Fibroblast of skin of left biceps (primary cell): ENCODE measurements at places on chromosomes 2 and 18.

GRCh38 chr18:48594471-48595094 lies 55.8 kb downstream of the CTIF start:
- DNase-seq, result no peak

DNA sequence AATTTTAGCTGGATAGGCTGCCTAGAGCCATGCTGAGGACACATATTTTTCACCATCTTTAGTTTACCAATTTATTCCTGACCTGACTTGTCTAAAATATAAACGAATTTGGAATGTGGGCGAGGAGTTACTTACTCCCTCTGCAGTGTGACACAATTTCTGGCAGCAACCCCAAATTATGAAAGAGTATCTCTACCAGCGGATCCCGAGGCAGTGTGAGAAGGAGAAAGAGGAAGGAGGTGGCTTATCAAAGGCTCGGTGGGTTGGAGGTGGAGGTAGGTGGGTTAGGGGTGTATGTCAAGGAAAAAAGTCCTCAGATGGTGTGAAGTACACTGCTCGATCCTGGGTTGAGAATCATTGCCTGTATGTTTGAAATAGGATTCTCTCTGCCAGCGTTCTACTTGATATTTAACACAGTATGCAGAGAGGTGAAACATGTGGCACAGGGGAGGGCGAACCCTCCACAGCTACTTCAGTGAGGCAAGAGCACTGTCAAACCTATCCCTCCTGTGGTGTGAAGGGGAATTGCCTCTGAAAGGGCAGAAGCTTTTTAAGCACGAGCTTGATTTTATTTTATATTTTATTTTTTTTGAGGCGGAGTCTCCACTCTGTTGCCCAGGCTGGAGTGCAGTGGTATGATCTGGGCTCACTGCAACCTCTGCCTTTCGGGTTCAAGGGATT lies 76.0 kb downstream of the RFTN2 start:
- no peak for DNase-seq

GRCh38 chr2:234164493-234165413 lies 114.3 kb downstream of the SPP2 start:
- no peak for DNase-seq

GRCh38 chr2:27347641-27348040 lies 8.9 kb downstream of the GTF3C2 start:
- DNase-seq, result no peak

DNA sequence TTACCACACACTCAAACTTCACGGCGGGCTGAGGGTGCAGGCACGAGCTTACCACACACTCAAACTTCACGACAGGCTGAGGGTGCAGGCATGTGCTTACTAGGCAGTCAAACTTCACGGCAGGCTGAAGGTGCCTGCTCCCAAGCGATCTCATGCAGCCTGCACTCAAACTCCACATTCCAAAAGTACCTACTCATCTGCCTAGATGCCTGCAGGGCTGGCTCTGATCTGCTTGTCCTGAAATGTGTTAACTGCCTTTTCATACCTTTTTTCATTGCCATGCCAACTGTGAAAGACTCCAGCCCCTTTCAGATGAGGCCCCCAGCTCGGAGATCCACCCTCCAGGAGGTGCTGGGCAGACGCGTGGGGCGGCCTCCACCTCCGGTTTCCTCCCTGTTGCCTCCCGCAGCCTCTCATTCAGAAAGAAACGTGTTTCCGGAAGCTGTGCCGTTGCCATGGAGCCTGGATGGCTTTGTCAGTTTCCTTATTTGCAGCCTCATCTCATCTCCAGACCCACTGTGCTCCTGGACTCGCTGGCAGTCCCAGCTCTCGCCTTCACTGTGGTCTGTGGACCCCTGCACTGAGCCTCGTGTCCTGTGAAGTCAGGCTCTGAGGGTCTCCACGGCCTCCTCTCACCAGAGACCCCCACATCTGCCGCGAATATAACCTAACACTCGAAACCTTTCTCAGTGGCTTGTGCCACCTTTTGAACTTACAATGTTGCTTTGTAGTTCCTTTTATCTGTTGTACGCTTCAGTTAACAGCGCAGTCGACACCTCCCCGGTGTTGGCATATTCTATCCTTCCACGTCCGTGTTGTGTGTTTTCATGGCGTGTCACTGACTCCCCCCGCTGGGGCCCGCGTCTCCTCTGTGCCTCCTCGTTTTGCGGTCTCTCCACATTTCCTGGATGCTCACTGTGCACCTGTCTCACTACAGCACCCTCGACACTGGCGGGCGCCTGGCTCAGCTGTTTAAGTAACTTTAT lies 106.1 kb upstream of the ALKAL2 start:
- no peak for DNase-seq

DNA sequence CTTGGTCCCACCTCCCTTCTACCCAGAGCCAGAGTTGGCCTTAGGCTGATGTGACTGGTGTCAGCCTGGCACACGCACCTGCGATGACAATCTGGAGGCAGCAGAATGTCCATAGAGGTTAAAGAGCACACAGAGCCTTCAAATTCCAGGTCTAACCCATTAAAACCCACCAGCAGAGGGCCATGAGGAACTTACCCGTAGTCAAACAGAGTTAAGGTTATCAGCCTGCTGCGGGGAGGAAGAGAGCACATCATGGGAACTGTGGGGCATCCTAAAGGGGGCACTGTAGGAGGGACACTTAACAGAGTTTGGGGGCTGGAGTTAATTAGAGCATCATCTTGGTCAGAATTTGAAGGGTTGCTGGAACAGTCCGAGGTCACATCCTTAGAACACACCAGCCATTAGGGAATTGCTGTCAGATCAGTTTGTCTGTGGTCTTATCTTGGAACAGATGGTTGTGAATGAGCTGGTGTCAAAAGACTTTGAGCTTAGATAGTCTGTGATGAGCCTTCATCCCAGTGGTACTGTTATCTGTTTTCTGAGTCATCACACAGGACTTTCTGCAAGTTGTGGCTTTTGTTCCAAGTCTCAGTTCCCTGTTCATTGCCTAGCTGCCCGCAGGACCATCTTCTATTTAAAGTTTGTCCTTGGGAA lies 248.6 kb downstream of the LOXHD1 start:
- no peak for DNase-seq

- no peak for DNase-seq
These were observed 25.5 kb downstream of the CRACDL start for GRCh38 chr2:98910349-98911125.

- peak; percentile 82 for DNase-seq
These were observed 98.7 kb upstream of the SLC66A3 start for GRCh38 chr2:11056614-11057013.

DNA sequence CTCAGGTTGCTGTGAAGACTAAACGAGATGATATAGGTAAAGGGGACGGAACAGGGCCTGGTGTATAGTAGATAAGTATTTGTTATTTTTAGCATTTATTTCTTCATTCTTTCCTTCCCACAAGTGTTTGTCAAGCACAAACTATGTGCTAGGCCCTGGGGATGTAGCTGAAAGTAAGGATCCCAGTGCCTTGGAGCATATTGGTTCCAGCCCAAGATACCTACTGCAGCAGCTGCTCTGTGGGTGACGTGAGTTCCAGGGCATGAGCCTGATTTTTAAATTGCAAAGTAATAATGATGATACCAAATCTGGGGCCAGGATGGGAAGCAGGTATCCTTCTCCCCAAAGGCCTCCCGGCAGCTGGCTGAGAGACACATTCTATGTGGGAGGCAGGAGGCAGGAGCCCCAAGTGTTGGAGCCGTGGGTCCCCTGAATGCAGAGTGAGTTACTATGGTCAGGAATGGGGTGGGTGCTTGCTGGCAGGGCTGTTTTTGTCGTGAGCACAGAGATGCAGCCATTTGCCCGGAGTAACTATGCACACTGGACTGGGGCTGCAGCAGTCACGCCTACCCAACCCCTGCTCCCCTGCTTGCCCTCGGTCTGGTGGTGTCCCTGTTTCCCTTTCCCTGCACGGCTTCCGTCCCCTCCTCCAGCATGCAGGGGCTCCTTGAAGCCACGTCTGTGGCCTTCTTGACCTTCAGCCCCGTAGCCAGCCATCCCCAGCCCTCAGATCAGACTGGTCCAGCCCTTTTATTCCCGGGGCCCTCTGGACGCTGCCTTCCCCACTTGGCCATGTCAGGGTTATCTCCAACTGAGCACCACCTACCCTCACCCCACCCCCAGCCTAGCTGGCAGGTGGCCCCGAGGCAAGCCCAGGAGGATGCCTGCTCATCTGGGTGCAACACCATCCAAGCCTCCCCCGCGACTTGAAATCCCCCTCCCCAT lies 52.4 kb downstream of the INHBB start:
- no peak for DNase-seq

- DNase-seq, result no peak
These were observed 138.0 kb upstream of the DNMT3A start for GRCh38 chr2:25479761-25480160.

GRCh38 chr2:224957540-224958461 lies 84.5 kb downstream of the DOCK10 start:
- no peak for DNase-seq

DNA sequence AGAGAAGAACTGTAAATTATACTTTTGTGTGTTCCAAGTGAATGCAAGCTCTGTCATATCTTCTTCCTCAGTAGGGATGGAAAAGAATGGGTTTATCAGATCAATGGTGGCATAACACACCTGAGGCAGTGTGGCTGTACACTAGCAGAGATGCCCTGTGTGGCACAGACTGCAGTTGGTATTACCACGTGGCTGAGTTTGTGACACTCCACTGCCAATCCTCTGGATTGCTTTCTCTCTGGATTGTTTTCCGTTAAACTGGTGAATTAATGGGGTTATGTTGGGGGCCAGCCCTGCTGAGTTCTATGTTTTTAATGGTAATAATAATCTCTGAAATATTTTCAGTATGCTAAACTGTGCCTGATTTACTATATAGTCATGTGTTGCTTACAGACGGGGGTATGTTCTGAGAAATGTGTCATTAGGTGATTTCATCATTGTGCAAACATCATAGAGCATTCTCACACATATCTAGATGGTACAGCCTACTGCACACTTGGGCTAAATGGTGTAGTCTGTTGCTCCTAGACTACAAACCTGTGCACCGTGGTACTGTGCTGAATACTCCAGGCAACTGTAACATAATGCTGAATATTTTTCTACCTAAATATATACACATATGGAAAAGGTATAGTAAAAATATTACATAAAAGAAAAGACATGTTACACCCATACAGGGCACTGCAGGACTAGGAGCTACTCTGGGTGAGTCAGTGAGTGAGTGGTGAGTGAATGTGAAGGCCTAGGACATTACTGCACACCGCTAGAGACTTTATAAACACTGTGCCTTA lies 84.7 kb upstream of the ST6GAL2 start:
- DNase-seq, result no peak
